ENCODE measurements at places on chromosomes 6 and 20.

DNA sequence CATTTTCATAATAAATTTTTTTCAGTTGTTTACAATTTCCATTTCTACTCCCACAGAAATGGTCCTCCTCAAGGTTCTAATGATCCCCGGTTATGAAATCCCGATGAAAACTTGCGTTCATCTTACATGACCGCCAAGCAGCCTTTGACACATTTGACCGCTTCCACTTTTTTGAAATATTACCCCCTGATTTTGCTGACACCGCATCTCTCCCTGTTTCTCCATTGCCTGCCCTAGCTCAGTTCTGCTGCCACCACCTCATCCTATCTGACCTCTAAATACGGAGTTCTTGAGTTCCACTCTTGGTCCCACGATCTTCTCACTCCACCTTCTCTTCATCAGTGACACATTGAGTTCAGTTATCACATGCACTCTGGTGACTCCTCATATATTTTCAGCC is 74.1 kb downstream of the SLC35B3 start:
- DNase-seq = no peak

DNA sequence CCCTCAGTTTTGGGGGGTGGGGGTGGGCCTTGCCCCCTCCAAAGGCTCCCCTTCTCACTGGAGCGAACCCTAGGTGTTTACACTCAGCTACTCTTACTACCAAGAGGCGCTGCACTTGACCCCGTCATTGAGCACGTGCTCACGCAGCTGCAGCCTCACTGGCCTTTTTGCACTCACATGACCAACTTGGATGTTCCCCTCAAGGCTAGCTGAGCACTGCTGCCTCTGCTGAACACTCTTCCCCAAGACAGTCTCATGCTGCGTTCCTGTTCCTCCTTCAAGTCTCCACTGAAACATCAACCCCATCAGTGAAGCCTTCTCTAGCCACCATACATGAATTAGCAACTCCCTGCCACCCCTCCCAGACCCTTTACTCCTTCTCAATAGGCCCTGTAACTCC is 4.0 kb downstream of the SOD2 start:
- no peak for DNase-seq

- DNase-seq = peak; percentile 64
Measured at GRCh38 chr6:145015739-145016558, 719.4 kb downstream of the EPM2A start.

- DNase-seq = no peak
Measured at GRCh38 chr20:49287555-49288249, 9.8 kb upstream of the ZNFX1 start.

DNA sequence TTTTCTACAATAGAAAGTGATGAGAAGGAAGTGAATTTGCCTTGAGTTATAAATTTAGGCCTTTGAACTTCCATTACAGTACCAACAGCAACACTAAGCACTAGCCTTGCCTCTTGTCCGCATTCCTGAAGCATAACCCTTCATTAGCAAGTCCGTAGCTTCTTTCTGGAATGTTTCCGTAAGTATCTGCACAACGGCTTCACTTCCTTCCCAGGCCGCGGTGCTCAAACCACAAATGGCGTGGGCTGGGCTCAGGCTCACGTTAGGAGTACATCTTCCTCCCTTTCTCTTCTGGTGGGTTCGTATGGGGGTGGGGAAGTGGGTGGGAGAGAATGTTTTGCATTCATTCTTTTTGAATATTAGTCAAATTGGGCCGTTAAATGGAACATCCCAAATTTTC is 193.8 kb upstream of the SNX9 start:
- DNase-seq = no peak

- DNase-seq = no peak
Measured at GRCh38 chr6:31697555-31697954, 5.6 kb downstream of the ABHD16A start.

- no peak for DNase-seq
Measured at GRCh38 chr20:11000416-11000815, 326.6 kb upstream of the JAG1 start.
